ENCODE measurements at places on chromosomes 6 and 20.

GRCh38 chr6:165876588-165876987, 213.5 kb upstream of the PDE10A start:
- DNase-seq = peak; percentile 63

DNA sequence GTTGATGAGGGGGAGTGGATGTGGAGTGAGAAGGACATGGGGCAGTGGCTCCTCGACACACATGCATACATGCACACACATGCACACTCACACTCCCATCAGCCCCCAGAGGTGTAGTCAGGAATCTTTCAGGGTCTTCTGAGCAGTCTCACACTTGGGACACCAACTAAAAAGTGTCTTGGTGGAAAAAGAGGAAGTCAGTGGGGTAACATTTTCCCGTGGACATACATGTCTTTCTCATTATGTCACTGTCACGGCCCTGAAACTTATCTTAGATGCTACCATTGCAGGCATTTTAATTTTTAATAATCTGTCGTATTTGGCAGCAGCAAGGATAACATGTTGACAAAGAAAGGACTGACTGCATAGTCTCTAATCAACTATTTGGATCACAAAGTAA, 261.1 kb downstream of the ADGRG6 start:
- no peak for DNase-seq

DNA sequence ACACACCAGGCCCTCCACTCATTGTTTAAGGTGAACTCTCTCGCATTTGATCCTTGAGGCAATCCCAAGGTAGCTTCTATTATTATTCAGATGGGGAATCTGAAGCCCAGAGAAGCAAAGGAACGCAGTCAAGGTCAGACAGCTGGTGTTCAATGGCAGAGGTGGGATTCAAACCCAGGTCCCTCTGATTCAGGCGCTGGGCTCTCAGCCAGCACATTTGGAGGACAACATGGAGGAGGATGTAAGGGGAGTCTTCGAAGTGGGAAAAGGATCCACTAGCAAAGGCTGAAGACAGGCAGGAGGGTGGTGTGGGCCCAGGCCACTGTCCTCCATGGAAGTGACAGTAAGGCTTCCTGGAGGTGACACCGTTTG, 13.9 kb upstream of the TTPAL start:
- DNase-seq = no peak

DNA sequence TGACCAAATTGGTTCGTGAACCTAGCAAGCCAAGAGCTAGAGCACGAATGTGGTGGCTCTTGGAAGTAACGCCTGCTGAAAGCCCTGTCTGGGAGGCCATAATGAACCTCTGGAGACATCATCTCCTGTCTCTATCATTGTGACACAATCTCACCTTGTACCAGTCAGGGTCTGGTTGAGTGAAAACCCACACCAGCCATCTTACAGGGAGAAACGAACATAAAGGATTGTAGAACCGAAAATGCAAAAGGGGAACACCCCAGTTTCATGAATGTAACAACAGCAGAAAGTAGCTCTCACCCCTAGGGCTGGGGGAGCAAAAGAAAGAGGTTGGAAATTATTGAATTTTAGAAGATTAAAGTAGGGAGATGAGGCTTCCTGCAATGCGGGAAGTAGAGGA, 50.9 kb upstream of the TAB2 start:
- DNase-seq = no peak

- DNase-seq = no peak
Measured at GRCh38 chr20:62310757-62311121, 7.9 kb downstream of the ADRM1 start.

DNA sequence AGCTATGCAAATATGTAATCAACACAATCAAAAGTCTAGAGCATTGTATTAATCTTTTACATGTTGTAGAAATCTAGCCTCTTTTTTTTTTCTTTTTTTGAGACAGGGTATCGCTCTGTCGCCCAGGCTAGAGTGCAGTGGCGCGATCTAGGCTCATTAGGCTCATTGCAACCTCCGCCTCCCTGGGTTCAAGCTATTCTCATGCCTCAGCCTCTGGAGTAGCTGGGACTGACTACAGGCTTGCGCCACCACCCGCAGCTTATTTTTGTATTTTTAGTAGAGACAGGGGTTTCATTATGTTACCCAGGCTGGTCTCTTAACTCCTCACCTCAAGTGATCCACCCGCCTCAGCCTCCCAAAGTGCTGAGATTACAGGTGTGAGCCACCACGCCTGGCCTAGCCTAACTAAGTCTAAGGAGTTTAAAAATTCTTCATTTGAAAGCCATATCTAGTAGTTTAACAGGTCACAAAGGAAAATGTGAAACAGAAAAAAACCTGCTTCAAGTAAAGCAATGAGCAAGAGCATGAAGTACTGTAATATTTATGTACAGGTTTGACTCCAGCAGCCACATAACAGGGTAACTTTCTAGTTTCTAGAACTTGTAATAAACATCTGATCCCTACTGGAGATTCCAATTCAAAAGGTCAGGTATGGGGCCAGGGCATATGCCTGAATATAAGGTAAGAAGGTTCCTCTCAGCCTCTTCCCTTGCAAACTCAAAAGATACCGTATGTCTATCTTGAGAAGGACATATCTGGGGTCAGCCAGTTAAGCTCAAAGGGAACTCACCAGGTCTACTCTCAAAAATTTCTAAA, 4.4 kb downstream of the CPNE1 start:
- no peak for DNase-seq

GRCh38 chr6:111841822-111842221, 31.4 kb downstream of the FYN start:
- DNase-seq = no peak

- DNase-seq = no peak
Measured at GRCh38 chr6:30687659-30688431, 1.4 kb upstream of the PPP1R18 start.

GRCh38 chr6:16806363-16806762, 45.1 kb upstream of the ATXN1 start:
- no peak for DNase-seq

DNA sequence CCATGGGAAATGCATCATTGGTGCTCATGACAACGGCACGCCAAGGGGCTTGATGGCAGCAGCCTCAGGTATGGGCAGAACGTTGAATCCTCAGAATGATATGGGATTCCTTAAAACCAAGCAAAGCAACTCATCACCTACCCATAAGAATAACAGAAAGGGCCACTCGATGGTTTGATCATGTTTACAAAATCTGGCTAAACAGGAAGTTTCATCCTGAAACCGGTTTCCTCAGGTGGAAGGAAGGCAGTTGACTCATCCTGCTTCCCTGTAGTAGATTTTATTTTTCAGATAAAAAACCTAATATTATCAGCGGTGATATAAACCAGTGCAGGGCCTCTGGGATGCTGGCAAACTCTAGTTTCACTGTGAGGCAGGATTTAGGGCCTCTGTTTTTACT, 136.9 kb upstream of the AGPAT4 start:
- DNase-seq = no peak

GRCh38 chr6:7978736-7979135, 68.1 kb upstream of the TXNDC5 start:
- DNase-seq = no peak

- DNase-seq = peak; percentile 51
Measured at GRCh38 chr6:137870744-137871247, 3.7 kb downstream of the TNFAIP3 start.

GRCh38 chr20:40339661-40340449, 349.2 kb downstream of the MAFB start:
- no peak for DNase-seq

DNA sequence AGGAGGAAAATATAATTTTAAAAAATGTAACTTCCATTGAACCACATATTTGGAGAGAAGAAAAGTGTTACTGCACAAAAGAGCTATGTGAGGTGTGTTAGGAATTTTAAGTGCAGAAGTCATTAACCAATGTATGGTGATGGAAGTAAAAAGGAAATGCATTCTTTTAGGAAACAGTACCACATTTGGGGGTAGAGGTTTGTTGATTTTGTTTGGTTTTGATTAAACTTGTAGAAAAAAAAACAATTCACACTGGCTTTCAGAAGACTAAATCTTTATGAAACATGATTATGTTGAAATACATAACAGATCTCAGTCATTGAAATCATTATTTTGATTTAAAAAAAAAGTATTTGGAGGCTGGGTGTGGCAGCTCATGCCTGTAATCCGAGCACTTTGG, 1287.0 kb upstream of the GJE1 start:
- DNase-seq = no peak

DNA sequence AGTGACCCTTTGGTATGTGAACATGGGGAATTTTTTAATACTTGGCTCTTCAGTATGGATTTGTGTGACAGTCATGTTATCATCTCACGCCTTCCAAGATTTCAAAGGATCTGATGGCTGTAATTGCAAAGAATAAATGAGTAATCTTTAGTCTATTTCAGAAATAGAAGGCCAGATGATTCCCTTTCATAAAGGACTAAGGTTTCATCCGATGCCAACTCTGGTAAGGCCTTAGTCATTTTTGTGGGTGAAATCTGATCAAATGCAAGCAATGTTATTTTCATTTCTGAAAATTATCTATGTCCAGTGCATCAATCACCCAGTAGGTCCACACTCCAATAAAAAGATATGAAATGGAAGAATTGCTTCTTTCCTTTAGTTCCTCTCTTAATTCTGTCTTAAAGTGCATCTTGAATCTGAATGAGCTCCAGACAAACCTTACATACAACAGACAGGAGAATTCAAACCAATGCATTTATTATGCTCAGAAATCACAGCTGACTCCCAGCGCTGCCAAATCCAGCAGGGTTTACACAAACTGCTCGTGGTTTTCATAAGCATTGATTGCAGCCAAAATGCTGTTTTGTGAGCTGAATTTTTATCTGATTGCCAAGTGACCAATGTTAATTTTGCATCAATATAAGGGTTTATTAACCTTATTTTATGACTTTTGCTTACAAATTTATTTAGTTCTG, 565.2 kb upstream of the MARCKS start:
- DNase-seq = no peak

- DNase-seq = no peak
Measured at GRCh38 chr6:70150521-70150920, 152.4 kb downstream of the COL9A1 start.

DNA sequence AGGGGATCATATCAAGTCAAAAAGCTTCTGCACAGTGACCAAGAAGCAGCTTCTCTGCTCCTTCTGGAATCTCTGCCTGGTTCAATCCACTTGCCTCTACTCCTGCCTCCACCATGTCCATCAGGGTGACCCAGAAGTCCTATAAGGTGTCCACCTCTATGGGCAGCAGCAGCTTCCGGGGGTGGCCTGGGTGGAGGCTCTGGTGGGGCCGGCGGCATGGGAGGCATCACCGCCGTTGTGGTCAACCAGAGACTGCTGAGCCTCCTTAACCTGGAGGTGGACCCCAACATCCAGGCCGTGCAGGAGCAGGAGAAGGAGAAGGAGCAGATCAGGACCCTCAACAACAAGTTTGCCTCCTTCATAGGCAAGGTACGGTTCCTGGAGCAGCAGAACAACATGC, 159.3 kb downstream of the PRKN start:
- DNase-seq = no peak

DNA sequence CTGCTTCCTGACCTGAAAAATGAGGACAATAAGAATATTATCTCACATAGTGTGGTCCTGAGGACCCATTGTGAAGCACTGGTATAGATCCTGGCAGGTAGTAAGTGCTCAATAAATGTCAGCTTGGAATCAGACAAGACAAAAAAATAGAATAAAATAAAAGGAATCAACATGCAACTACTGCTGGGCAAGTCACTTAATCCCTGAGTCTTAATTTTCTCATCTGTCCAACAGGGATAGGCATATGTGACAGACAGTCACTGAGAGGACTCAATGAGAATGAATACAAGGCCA, 38.0 kb upstream of the PIM1 start:
- no peak for DNase-seq

DNA sequence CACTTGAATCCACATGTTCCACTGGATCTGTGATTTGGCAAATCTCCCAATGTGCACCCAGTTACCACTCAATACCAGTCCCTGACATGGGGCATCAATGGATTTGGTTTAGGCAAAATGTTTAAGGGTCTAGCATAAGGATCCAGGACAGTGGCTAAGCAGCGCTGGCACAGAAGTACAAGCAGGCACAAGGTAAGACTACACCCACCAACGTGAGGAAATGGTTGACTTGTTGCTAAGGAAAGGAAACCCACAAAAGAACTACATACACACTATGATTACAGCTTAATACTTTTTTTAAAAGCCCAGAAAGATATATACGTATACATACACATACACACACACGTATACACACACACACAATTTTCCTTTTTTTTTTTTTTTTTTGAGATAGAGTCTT, 79.0 kb downstream of the DNAAF9 start:
- no peak for DNase-seq

- DNase-seq = peak; percentile 61
Measured at GRCh38 chr6:97947841-97948240, 664.8 kb upstream of the MMS22L start.

DNA sequence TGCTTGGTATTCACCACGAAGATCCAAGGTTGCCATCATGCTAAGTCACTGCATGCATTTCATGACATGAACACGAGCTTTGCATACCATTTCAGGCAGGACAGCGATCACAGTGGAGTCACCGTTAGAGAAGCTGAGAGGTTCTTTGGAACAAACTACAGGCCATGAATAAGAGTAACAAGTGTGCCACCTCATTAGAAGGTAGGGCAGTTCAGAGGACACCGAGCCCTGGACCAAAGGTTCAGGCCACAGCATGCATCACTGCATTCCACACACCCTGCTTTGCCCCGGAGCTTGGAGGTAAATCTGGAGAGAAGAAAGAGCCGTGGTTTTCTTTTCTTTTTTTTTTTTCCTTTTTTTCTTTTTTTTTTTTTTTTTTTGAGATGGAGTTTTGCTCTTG, 66.9 kb upstream of the CDH4 start:
- no peak for DNase-seq

GRCh38 chr6:90272895-90273294, 23.7 kb downstream of the BACH2 start:
- DNase-seq = no peak

- DNase-seq = no peak
Measured at GRCh38 chr6:5325173-5325572, 63.9 kb downstream of the FARS2 start.

DNA sequence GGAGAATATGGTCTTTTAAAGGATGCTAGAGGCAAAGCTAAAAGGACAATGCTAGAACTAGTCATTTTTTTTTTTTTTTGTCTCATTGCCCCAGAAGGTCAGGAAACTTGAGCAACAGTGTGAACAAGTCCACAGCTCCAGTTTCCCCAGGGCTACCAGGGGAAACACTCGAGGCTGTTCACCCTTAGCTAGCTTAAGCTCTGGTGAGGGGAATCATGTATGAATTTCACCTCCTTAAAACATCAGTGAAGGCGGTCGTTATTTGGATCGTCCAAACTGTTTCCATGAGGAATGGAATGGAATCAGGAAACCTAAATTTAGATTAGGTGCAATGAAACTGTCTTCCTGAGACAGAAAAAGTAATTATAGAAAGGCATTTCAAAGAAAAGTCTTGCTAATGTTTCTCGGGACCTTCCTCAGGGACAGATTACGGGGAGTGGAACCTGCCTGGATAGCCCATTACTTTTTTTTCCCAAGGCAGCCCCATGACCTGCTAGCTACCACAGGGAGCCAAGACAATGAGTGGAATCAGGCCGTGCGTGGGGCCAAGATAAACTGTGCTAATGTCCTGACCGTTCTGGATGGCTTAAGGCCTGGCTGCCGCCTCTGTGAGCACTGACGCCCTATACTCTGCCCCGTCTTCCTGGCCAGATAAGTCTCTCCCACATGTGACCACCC, 164.8 kb upstream of the SGK1 start:
- DNase-seq = no peak

Measured in NCI-H460 (cell line).